CD4-positive, alpha-beta T cell treated with Interleukin-2 at 100 ng/mL for 4 hours (primary cell): ENCODE measurements at places on chromosomes 16 and 17.

GRCh38 chr16:25553711-25554436 lies 137.9 kb upstream of the HS3ST4 start:
- DNase-seq, result no peak

- DNase-seq, result no peak
Measured at GRCh38 chr17:28282596-28282995, 36.4 kb upstream of the TMEM97 start.

DNA sequence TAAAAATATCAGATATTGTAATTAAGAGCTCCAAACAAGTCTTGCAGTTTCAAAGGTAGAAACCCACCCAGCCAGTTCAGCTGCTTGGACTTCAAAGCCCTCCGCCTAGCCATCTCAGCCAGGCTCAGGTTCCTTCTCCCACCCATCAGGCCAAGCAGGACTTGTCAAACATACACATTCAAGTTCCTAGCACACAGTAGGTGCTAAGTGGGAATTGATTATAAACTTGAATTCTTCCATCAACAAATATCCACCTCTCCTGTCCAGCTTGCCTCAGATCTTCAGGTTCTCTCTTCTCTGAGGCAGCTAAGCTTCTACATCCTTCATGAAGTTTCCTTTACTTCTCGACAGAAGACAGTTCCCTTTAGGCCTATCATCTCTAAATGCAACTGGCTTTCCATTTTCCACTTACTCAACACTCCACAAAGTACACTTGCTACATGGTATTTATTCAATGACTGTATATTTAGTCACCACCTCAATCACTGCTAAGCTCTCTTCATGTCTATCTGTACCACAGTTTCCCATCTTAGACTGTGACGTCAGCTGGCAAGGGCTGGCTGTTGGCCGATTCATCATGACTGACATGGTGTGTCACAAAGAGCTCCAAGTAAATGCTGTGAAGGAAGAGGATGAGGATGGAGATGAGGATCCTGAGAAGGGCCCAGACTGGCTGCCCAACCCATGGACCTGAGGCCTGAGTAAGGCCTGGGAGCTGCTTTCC lies 13.3 kb upstream of the COG7 start:
- no peak for DNase-seq

DNA sequence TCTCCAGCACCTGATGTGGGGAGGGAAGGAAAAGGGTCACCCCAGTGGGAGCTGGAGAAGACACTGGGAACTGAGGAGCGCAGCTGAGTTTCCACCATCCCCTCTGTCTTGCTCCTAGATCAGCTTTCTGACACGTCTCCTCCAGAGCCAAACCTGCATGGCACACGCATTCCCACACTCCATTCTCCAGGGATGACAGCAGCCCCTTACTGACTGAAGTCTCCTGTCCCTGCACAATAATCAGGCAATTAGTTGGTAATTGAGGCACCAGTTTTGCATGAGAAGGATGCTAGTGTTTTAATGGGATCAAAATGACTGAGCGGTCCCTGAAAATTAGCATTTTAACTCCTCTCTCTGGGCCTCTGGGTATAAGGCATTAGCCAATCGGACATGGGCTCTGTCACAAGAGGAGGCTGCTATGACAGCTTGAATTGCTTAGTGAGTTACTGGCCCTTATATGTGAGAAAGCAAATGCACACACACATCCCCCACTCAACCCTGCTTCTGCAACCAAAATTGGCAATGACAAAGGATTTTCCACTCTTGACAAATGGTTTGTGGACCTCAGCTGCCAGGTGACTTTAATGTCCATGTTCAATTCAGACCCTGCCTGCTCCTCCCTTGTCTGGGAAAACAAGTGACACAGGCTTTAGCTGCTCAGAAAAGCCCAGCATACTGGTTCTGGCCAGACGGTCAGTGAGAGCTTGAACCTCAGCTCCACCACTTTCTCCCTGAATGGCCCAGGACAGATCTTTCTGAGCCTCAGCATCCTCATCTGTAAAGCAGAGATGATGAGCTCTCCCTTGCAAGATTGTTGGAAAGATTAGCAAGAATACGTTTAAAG lies 57.2 kb upstream of the SREBF1 start:
- no peak for DNase-seq

DNA sequence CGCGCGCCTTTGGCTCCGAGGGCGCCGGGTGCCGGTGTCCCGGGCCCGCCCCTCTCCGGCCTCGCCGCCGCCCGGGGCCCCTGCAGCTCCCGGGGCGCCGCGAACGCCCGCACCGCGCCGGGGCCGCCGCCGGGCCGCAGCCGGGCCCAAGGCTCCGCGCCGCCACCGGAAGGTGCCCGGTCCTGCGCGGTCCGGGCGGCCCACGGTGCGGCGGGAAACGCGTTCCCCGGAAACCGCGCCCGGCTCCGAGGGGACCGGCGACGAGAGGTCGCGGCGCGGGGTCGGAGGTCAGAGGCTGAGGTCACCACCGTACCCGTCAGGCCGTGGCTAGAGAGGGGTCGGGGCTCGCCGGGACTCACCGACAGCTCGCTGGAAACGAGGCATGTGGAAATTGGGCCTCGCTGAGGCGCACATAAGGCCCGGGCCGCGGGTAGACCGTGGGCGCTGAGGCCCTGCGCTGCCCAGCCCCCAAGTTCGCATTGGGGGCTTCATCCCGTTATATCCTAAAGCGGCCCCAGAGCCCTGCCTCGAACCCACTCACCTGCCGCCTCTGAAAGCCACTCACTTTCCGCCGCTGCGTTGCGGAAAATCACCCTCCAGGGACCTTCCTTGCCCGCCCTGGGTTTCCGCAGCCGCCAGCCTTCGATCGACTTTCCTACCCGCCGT lies at the start of gene DUS1L:
Gene DUS1L, minus strand, starts transcription at position 167 of the 666 bp plus-strand sequence. CDS start 745 bp downstream, outside the sequence.
- peak; percentile 70 for DNase-seq

DNA sequence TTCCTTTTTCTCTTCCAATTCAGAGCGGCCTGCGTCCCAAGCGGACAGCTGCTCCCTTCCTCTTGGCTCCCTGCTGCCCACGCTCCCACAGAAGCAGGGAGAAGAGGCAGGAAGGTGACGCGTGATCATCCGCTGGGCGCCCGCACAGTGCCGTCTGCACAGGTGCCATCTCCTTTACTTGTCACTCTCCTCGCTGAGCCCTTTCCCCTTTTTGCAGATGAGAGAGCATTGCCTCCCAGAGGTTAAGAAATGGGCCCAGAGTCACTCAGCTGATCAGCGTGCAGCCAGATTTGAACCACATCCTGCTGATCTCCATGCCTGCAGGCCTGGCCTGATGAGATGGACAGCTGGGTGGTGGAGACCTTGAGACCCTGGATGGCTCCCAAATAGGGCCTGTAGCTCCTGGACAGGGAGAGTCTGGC lies 299.8 kb downstream of the SEC14L1 start:
- no peak for DNase-seq

DNA sequence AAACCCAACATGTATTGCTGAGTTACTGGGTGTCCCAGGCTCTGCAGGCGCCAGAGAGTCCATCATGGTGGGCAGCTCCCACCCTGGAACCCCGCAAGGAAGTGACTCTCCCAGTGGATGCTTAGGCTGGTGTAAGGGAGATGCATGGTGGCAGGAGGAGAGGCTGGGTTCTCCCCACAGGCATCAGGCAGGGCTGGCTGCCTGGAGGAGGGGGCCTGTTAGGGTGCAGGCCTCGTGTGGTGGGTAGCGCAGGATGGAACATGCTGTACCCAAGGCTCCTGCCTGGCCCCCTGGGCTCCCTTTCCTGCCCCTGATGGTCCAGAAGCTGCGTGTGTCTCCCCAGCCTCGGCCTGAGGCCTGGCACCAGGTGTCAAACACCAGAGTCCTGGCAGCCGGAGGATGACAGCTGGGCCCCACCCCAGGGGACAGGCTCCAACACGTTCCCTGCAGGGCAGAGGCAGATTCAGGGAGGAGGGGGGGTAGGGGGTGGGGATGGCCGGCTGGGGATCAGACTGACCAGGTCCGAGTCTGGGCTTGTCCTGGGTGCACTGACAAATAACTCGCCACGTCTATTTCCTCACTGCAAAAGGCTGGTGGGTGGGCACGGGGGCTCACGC lies 40.2 kb upstream of the CIBAR2 start:
- DNase-seq, result no peak

DNA sequence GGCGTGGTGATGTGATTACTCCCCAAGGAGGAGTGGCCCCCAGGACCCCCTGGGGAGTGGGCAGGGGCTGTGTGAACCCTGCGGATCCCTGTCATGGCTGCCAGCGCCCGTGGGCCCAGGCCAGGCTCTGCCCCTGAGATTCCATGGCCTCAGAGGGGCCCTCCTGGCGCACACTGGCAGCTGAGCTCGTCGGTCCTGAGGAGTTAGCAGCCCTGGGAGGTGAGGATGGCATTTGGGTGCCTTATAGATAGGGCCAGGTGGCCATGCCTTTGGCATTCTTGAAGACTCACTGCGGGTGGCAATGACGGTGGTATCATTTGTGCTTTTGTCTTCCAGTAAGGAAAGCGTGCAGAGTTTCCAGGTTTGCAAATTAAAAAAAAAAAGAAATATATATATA lies 146.8 kb upstream of the GSE1 start:
- DNase-seq, result no peak

DNA sequence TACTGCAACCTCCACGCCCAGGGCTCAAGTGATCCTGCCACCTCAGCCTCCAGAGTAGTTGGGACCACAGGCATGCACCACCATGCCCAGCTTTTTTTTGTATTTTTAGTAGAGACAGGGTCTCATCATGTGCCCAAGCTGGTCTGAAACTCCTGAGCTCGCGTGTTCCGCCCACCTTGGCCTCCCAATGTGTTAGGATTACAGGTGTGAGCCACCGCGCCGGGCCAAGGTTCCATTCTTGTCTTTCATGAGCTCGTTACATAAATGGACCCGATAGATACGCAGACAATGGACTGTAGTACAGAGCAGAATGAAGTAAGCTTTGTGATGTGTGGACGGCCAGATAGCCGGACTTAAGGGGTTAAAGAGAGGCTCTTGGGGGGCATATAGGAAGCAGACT lies 19.3 kb downstream of the UBN1 start:
- DNase-seq, result no peak

GRCh38 chr17:80732268-80732667 lies 187.6 kb downstream of the RPTOR start:
- DNase-seq, result no peak

DNA sequence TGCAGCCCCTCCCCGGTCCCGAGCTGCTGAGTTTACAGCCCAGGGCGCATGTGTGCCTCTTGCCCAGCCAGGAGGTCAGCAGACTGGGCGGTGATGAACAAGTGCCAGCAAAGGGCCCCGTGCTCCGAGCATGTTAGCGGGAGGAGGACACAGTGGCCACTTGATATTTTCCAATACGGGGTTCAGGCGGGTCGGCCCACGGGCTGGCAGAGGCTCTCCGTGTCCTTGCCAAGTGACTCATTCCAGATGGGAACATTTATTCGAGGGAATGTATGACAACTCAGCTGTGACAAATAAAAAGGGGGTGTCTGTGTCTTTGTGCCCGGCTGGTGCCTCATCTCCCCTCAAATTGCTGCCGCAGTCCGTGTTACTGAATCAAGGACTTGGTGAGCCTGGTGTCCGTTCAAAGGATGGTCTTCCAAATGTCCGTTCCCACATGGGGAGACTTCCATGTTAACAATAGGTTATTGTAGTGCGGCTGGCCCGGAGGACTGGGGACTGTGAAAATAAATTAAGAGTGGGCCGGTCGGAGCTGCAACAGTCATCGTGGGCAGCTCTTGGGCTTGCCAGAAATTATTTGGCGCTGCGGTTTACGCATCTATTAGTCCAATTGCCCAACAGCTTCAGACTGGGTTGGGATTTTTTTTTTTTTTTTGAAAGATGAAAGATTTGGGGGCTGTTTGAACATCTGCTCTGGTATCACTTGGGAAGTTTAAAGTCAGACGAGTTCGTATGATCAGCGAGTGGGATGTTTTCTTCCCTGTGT lies 174.0 kb upstream of the CIBAR2 start:
- no peak for DNase-seq

GRCh38 chr17:82061047-82061925 lies 4.3 kb downstream of the DUS1L start:
- no peak for DNase-seq

DNA sequence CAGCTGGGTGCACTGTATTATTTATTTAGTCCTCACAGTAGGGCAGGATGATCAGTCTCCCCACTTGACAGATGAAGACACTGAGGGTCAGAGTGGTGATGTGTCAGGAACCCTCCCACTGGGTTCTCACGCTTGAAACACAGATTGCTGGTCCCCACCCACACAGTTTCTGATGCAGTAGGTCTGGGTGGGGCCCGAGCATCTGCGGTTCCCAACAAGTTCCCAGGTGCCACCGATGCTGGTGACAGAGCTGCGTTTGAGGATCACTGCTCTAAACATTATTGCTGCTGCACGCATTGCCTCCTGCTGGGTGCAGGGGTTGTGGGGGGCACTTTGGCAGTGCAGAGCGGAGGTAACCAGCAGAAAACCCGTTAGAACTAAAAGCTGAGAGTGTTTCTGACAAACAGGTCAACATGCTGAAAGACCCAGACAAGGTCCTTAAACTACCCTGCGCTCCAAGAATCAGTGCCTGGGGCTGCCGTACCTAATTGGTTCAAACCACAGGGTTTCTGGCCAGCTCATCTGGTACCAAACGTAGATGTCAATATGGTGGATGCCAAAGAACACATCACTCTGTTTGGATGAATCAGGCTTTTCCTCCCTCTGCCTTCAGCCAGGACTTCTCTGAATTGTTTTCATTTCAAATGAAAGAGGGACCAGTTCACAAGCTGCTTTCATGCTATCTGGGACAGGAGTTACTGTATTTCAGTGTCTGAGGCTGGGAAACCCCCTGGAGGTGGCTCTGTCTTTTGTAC lies 76.0 kb downstream of the ABCC1 start:
- DNase-seq, result peak; percentile 84

DNA sequence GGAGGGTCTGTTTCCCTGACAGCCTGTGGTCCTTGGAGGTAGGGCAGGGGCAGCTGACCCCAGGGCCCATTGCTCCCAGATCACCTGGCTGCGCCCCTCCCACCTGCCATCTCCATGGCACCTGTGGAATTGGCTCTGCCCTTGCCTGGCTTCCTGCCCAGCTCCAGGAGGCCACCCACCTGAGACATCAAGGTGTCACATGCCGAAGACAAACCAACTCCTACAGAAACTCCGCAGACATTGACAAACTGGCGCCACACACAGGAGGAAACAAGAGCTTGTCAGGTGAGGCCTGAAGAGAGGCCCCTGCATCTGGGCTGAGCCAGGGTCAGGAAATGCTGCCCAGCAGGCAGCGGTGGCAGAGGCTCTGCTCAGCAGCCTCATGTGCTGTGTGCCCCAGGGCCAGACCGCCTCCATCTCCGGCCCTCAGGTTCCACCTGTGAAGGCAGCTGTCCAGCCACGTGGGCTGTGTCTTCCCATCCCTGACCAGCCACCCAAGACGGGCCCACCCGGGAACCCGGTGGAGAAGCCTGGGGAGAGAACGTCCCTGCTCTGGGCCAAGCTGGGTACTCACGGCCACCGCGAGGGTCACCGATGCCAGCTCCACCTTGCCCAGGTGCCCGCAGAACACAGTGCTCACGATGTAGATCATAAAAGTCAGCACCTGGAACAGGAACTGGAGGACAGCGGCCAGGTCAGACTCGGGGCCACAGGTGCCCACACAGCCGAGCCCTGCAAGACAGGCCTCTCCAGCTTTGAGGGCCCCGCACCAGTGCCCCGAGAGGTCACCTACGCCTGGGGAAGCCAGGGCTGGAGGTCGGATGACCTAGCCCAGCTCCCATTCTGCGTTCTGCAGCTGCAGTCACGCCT lies 1.6 kb downstream of the SLC47A2 start:
- no peak for DNase-seq
